Myocyte (in vitro differentiated cells): ENCODE measurements at places on chromosomes 6 and 20. TPM values are rescaled to one million over a fixed set of nuclear protein-coding genes. Genes with fewer than 3 reads are reported as not detected.
A peak's percentile ranks its signal among the peaks of the same experiment; 100 is the strongest.

AIF1 gene
- not detected in 2 replicates for total RNA-seq

F13A1 gene
- 757 and 1,086 TPM in 2 replicates for total RNA-seq

- peak; percentile 14 for DNase-seq
Measured at GRCh38 chr6:32436995-32437836, 2.5 kb upstream of the HLA-DRA start.

GRCh38 chr20:1083431-1084080 lies 34.8 kb upstream of the PSMF1 start:
- DNase-seq, result no peak

ZBTB22 gene
- total RNA-seq, result 19.0 and 22.6 TPM in 2 replicates

- DNase-seq, result no peak
Measured at GRCh38 chr6:167759912-167760311, 66.8 kb upstream of the AFDN start.

DNA sequence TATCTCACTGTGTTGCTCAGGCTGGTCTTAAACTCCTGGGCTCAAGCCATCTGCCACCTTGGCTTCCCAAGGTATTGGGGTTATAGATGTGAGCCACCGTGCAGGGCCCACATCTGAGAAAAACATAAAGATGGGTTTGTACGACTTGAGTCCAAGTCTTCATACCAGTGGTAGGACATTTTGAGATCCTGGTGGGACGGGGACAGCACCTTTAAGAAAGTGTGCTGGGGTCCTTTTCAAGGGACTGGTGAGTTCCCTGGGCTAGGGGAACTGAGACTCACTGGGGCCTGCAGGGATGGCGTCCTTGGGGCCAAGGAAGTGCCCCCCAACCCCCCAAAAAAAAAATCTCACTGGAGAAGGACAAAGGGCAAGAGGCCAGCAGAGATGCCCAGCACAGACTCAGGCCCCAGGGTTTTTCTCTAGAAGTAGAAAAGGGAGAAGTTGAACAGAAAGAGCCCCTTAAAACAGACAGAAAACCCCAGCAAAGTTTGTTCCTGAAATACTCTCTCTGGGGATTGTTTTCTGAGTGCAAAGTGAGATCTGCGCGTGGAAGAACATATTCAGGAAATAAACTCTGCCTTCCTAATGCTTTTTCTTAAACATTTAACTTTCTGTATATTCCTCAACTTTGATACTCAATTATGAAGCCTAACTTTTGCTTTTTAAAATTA lies 10.7 kb downstream of the OSBPL2 start:
- no peak for DNase-seq

- no peak for DNase-seq
Measured at GRCh38 chr20:13117200-13117599, 103.9 kb upstream of the ISM1 start.
